Activated CD4-positive, alpha-beta T cell treated with anti-CD3 and anti-CD28 coated beads for 24 hours (primary cell): ENCODE measurements at places on chromosomes 6 and 20.

- DNase-seq: no peak
Measured at GRCh38 chr20:58568483-58569240, 53.5 kb upstream of the APCDD1L start.

DNA sequence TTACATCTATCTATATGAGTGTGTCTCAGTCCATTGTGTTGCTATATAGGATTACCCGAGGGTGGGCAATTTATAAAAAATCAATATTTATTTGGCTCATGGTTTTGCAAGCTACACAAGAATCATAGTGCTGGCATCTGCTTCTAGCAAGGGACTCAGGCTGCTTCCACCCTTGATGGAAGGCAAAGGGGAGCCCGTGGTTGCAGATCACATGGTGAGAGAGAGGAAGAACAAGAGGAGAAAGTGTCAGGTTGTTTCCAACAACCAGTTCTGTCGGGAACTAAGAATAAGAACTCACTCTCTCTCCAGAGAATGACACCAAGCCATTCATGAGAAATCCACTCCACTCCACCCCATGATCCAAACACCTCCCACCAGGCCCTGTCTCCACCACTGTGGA, 48.2 kb upstream of the TENT5A start:
- no peak for DNase-seq

GRCh38 chr6:162289972-162290371, 437.6 kb downstream of the PRKN start:
- DNase-seq: no peak

GRCh38 chr6:84816741-84817140, 52.3 kb upstream of the TBX18 start:
- DNase-seq: no peak

- DNase-seq: no peak
Measured at GRCh38 chr20:4805663-4806449, 84.1 kb downstream of the PRND start.

- DNase-seq: no peak
Measured at GRCh38 chr6:102313699-102314098, 920.2 kb downstream of the GRIK2 start.

DNA sequence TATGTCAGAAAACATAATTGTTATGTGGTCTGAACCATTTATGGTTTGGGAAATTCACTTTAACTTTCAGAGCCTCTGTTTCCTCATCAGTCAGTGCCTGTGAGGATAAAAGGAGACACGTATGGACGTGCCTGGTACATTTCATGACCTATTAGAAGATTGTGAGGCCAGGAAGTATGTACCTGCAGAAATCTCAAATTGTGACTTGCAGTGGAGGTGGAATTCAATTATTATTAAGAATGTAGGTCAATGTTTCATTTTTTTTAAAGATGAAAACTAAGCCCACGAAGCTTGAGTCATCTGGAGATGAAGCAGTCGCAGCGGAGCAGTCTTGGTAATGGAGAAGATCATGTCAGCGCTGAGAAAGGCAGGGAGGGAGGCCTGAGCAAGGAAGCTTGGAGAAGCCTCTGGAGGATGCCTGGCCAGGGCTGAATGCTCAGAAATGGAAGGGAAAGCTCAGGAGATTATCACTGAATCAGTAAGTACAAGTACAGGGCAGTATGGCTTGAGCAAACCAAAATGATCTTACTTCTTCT, 3.9 kb upstream of the DSE start:
- DNase-seq: no peak

DNA sequence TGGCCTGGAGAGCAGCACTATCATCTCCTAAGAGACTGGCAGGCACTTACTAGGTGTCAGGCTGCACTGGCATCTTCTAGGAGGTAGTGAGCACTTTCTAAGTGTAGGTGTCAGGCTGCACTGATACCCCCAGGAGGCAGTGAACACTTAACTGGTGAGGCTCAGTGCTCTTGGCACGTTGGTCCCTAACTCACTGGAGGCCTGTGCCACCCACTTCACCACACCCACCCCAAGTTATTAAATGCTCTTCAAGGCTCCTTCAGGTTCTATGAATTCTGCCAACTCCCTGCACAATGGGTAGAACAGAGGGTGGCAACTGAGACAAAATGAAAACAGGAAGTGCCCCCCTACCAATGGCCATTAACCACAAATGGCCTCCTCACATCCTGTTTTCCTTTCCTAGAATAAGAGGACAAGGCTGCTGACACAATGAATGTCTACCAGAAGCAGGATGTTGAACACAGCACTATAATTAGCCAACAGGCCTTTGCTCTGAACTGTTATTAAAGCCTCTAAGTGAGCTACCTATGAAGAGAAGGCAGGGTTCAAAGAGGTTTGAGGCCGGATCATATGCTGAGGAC, 29.4 kb downstream of the NCOA5 start:
- DNase-seq: no peak

GRCh38 chr6:35919827-35920751, 809 bp downstream of the SRPK1 start:
- DNase-seq: peak; percentile 31

GRCh38 chr20:31548820-31549512, 34.7 kb downstream of the HM13 start:
- DNase-seq: no peak

DNA sequence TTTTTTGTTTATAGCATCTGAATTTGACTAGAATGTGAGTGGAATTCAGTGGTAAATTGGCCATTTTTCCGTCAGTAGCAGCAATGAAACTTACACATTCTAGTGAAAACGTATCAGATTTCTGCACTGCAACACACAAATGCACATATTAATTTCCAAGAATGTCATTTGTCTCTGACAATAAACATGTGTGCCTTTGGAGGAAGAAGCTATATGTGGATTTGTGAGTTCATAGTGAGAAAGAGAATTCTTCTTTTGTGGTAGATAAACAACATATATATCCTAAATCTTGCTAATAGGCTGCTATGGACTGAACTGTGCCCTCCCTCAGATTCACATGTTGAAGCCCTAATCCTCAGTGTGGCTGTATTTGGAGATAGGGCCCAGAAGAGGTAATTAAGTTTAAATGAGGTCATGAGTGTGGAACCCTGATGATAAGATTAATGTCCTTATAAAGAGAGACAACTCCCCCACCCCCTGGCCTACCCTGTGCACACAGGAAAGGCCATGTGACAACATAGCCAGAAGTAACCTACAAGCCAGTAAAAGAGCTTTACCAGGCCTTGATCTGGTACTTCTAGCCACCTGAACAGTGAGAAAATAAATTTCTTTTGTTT, 200.2 kb upstream of the EYA4 start:
- no peak for DNase-seq

DNA sequence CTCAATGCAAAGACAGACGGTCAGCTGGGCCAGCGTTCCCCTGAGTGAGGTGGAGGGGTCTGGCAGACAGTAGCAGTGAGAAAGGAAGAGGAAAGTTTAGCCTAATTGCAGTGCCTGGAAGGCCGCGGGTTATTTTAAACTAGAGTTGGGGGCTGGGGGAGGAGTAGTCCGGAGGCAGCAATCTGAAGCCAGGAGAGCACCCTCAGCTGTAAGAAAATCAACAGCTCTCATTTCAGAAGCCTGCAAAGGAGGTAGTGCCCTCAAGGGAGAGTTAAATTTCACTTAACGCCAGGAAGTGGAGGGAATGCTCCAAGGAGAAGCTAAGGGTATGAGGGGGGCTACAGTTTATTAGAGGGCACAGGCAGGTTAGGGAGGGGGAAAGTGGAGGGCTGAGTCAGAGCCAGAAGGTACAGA, 26.9 kb downstream of the RING1 start:
- DNase-seq: no peak

GRCh38 chr20:37723668-37724067, 29.8 kb downstream of the CTNNBL1 start:
- DNase-seq: no peak

- no peak for DNase-seq
Measured at GRCh38 chr20:51752343-51752951, 15.7 kb downstream of the ATP9A start.

GRCh38 chr6:2404211-2404929, 159.0 kb upstream of the GMDS start:
- no peak for DNase-seq

DNA sequence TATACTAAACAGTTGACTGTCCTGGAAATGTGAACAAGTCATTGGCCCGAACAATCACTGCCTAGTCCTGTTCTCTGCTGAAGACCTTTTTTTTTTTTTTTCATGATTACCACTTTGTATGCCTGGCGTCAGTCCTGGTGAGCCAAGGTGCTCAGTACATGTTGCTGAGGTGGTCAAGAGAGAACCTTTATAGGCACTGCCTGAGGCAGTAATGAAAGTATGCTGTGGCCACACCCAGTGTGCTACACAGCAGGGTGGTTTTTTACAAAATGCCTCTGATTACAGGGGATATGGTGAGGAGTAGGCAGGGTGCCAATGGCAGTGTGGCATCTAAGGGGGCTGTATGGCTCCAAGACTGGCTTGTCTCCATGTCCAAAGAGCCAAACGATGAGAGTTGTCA, 135.1 kb upstream of the ENPP5 start:
- no peak for DNase-seq

GRCh38 chr6:15399641-15400470, 154.0 kb downstream of the JARID2 start:
- no peak for DNase-seq

DNA sequence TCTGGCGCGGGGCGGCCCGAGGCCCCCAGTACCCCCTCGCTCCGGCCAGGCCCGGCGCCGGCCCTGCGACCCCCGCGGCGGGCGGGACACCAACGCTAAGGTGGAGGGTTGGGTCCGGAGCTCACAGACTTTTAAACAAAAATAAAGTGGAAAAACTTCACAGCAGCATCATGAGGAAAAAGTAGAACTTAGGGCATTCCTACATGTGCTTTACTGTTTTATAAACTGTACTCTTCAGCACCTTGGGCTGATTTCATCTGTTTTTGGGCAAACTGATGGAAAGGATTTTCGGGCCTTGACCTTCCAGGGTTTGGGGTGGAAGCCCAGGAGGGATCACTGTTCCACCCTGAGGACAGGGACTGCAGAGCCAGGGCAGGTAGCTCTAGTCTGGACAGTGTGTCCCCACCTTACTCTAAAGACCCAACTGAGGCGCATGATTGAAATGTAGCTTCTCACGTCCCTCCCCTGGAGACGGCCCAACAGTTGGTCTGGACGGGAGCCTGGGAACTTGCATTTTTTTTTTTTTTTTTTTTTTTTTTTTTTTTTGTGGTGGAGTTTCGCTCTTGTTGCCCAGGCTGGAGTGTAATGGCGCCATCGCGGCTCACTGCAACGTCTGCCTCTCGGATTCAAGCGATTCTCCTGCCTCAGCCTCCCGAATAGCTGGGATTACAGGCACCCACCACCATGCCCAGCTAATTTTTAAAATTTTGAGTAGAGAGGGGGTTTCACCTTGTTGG, 740 bp downstream of the NELFCD start:
- no peak for DNase-seq

DNA sequence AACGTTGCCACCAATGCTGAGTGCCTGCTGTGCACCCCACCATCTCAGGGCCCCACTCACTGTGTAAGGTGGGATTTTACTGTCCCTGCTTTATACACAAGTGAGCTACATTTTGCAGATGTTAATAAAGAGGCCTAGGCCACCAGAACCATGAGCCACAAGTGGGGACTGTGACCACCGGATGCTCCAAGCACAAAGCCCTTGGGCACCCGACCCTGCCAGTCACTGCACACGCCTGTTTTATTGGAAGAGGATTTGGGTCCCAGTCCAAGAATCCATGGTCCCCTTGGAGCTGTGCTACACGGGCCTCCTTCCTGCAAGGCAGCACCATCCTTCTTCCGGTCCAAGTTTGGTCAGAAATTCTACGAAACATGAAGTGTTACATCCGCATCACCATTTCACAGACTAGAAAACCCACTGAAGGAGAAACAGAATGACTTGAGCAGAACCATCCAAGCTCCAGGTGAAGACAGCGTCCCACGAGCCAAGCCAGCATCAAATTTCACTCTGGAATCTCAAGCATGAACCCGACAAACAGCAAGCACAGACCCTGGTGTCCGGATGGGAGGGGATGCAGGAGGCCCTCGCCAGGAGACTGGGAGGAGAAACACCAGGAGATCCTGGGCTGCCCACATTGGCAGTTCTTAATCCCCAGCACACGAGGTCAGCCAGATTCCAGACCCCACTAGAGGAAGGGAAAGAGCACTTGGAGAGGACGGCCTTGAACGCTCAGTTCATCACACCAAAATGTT, 226.9 kb downstream of the DLL1 start:
- no peak for DNase-seq

GRCh38 chr6:5622276-5623005, 361.1 kb downstream of the FARS2 start:
- no peak for DNase-seq

GRCh38 chr6:10552270-10552810, 31.2 kb downstream of the GCNT2 start:
- DNase-seq: no peak

- DNase-seq: no peak
Measured at GRCh38 chr20:61978491-61978890, 87.2 kb downstream of the TAF4 start.

DNA sequence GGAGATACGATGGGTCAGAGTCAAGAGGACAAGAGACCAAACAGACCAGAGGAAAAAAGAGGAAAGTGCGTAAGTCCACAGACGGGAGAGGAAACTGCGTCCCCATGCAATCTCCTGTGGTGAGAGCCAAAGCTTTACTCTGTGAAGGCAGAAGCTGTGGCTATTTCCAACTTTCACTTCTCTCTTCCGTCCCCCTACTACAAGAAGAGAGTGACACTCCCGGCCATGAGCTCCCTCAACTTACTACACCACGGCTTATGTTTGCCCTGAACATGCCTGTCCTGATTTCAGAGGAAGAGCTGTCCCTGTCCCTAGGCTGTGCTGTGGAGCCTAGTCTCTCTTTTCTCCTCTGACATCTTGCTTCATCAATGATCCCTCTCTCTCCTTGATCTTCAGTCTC, 11.5 kb upstream of the SSR1 start:
- no peak for DNase-seq

DNA sequence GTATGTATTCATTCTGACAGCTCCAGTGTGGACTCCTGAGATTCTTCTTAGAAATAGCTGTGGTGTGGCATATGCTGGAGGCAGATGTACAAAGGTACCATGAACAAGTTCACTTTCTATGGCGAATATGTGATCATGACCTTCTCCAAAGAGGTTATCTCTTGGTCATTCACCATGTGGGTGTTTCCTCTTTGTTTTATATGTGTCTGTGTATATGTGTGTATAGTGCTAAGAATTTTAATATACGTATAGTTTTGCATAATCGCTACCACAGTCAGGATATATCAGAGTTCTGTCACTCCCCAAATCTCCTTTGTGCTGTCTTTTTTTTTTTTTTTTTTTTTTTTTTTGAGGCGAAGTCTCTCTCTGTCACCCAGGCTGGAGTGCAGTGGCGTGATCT, 47.1 kb downstream of the PHACTR2 start:
- no peak for DNase-seq

DNA sequence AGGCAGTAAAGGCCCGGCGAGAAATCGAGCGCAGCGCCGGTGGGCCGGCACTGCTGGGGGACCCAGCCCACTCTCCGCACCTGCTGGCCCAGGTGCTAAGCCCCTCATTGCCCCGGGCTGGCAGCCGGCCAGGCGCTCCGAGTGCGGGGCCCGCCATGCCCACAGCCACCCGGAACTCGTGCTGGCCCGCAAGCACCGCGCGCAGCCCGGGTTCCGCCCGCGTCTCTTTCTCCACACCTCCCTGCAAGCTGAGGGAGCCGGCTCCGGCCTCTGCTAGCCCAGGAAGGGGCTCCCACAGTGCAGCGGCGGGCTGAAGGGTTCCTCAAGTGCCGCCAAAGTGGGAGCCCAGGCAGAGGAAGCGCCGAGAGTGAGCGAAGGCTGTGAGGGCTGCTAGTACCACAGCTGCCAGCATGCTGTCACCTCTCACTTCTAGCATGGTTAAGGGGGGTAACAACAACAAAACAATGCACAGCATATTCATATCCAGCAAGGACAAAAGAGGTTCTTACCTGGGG, 11.3 kb upstream of the GMPR start:
- no peak for DNase-seq

GRCh38 chr20:19406381-19406780, 193.9 kb downstream of the SLC24A3 start:
- DNase-seq: no peak
